ENCODE measurements at places on chromosomes 12 and 14. TPM values are rescaled to one million over a fixed set of nuclear protein-coding genes. Genes with fewer than 3 reads are reported as not detected.

DNA sequence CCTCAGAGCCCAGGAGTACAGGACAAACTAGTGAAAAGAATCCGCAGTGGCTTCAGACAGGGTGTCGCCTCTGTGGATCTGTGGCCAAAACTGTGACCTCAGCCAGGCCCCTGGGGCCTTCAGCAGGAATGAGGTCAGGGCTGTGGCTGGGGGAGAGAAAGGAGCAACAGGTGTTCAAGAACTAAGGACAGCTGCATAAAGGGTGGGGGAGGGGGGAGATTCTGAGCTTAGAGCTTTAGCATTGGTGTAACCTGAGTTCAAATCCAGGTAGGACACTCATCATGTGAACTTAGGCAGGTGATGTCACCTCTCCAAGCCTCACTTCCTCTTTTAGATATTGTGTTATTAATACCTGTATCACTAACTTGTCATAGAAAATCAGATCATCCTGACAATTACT, 40.9 kb upstream of the CORO1C start:
- peaks cover 12% of the 10 kb centered on the region for H3K27me3 ChIP-seq
- peaks cover 22% of the 10 kb centered on the region for H3K4me1 ChIP-seq
- H3K4me3 ChIP-seq: no peak overlapping the region
- no peak for DNase-seq
- H3K36me3 ChIP-seq: no peaks in the 10 kb centered on the region

GRCh38 chr12:68378872-68379606, 46.9 kb upstream of the MDM1 start:
- DNase-seq: no peak
- H3K4me3 ChIP-seq: no peak overlapping the region
- H3K27ac ChIP-seq: no peak overlapping the region

GRCh38 chr14:76015191-76015590, 29.6 kb downstream of the IFT43 start:
- DNase-seq: no peak
- no peak overlapping the region for H3K27ac ChIP-seq
- H3K4me3 ChIP-seq: no peak overlapping the region
- H3K27me3 ChIP-seq: no peaks in the 10 kb centered on the region
- peaks cover 15% of the 10 kb centered on the region for H3K4me1 ChIP-seq

The TSPAN9 gene
- 22.8 TPM for total RNA-seq

The SLC10A1 gene
- not detected for total RNA-seq
